NCI-H1092 treated with DMSO at 0.1 percent for 48 hours (cell line): ENCODE measurements at places on chromosomes 7 and 10.

DNA sequence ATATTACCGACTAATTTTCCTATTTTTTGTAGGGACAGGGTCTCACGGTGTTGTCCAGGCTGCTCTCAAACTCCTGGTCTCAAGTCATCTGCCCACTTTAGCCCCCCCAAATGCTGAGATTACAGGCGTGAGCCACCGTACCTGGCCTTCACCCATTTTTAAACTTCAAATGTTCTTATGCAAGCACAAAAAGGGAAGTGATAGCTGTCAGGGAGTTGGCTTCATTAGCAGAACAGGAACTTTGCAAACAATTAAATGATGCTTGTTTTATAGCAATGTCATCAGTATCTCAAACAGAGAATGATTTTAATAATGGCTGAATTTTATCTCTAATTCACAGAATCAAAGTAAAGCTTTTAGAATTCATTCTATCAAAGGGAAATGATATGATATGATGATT, 49.8 kb upstream of the FAM171A1 start:
- DNase-seq, result no peak

DNA sequence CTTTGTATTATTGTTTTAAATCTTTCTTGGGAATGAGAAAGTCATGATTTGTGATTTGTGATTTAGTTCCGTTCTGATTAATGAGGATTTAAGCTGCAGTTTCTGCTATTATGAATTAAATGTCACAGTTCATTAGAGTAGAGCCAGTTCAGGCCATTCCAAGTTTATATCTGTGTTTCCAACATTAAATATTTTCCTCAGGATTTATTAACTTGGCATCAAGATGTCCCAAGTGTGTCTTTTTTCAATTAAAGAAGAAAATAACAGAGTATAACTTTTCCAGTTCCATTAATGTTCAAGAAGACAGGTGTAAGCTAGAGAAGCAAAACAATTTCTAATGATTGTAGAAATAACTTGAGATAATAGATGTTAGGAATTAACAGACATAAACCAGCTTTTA, 1183.2 kb upstream of the CELF2 start:
- no peak for DNase-seq

GRCh38 chr10:71414359-71414758, 17.6 kb downstream of the CDH23 start:
- DNase-seq, result no peak

DNA sequence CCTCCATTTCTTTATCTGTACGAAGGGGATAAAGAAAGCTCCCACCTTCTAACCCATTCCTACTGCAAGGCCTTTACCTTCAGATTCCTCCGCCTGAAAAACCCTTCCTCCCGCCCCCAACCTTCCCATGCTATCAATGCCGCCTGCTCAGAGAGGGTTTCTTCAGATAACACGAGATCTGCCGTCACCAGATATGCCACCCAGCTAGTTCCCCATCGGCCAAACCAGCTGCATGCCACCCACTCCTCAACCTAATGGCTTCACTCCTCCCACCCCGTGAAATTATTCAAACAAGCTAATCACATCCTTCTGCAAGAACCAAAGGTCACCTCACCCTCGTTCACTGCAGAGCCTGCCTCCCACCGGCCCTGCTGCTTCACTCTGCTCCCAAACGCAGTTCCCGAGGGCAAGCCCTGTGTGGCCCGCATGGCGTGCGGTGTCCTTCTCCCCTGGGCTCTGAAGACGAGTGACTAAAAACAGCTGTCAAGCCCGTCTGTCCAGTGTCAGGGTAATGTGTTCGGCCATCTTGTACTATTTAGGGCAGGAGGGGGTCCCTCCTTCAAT, 46.8 kb upstream of the TMEM213 start:
- DNase-seq, result no peak

GRCh38 chr10:104259999-104260774, 5.5 kb downstream of the GSTO1 start:
- DNase-seq, result no peak

- DNase-seq, result no peak
Observed at GRCh38 chr7:90877201-90877600, 281.1 kb downstream of the CDK14 start.

- DNase-seq, result no peak
Observed at GRCh38 chr7:53675835-53676234, 640.4 kb downstream of the POM121L12 start.

GRCh38 chr10:36303896-36304295, 661.8 kb upstream of the FZD8 start:
- no peak for DNase-seq

DNA sequence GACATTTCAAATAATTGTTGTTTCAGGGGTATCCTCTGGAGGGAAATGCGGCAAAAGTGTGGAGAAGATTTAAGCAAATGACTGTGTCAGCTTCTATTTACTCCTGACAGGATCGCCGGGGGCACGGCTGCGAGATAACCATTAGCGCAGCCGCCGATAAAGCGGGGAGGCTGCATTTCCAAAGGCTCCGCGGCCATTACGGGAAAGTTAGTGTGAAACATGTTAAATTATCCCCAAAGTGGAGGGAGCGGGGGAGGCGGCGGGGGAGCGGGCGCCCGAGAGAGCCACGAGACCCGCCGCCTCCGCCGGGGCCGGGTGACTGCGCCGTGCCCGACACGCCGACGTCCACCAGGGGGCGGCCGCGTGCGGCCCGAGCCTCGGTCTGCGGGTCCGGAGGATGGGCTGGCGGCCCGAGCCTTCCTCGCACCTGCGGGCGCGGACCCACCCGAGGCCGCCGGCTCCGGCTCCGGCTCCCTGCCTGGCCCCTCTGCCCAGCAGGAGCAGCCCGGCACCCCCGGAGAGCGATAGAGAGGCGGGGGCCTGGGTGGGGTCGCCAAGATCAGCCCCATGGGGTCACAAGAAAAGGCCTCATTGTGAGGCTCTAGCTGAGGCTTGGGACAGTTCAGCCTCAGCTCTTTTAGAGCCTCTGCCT, 74.4 kb upstream of the PAX2 start:
- DNase-seq, result no peak

GRCh38 chr7:205115-206010, 13.0 kb downstream of the FAM20C start:
- DNase-seq, result no peak

GRCh38 chr7:27157702-27158431, 1.4 kb upstream of the HOXA7 start:
- DNase-seq, result no peak

DNA sequence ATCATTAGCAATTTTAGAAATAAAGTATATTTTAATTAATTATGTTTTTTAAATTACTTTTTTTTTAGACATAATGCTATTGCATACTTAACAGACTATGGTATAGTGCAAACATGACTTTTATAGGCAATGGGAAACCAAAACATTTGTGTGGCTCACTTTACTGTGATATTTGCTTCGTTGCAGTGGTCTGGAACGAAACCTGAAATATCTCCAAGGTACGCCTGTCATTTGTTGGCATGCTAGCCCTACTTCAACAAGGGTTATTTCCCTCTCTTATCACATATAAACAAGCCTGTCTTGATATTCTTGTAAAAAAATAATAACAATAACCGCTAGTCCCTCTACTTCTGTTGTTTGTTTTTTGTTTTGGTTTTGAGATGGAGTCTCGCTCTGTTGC, 74.2 kb downstream of the TYW1B start:
- no peak for DNase-seq

GRCh38 chr10:129345763-129346162, 121.3 kb upstream of the MGMT start:
- DNase-seq, result no peak

GRCh38 chr10:3735175-3735574, 49.8 kb downstream of the KLF6 start:
- DNase-seq, result no peak
